ENCODE measurements at places on chromosomes 11 and 22.

- H3K4me1 ChIP-seq = peaks cover 10% of the 10 kb centered on the region
- peak overlapping the region; percentile 94 for H3K4me3 ChIP-seq
- peak; percentile 81 for DNase-seq
- no peaks in the 10 kb centered on the region for H3K27me3 ChIP-seq
- H3K36me3 ChIP-seq = peaks cover 27% of the 10 kb centered on the region
Measured at GRCh38 chr11:86954269-86955110, 705 bp downstream of the FZD4 start.

GRCh38 chr22:17489101-17489500, 74.2 kb upstream of the SLC25A18 start:
- no peak overlapping the region for H3K27ac ChIP-seq
- no peak for DNase-seq
- H3K4me1 ChIP-seq = no peaks in the 10 kb centered on the region
- H3K27me3 ChIP-seq = no peaks in the 10 kb centered on the region
- peaks cover 42% of the 10 kb centered on the region for H3K36me3 ChIP-seq

- no peaks in the 10 kb centered on the region for H3K27me3 ChIP-seq
- H3K36me3 ChIP-seq = no peaks in the 10 kb centered on the region
- H3K4me1 ChIP-seq = no peaks in the 10 kb centered on the region
- no peak for DNase-seq
- peak overlapping the region; percentile 39 for H3K4me3 ChIP-seq
Measured at GRCh38 chr11:83956119-83956697, 670.0 kb upstream of the CCDC90B start.

- no peak for DNase-seq
- H3K4me1 ChIP-seq = no peaks in the 10 kb centered on the region
- no peak overlapping the region for H3K27ac ChIP-seq
Measured at GRCh38 chr11:73074319-73074718, 67.8 kb downstream of the FCHSD2 start.

DNA sequence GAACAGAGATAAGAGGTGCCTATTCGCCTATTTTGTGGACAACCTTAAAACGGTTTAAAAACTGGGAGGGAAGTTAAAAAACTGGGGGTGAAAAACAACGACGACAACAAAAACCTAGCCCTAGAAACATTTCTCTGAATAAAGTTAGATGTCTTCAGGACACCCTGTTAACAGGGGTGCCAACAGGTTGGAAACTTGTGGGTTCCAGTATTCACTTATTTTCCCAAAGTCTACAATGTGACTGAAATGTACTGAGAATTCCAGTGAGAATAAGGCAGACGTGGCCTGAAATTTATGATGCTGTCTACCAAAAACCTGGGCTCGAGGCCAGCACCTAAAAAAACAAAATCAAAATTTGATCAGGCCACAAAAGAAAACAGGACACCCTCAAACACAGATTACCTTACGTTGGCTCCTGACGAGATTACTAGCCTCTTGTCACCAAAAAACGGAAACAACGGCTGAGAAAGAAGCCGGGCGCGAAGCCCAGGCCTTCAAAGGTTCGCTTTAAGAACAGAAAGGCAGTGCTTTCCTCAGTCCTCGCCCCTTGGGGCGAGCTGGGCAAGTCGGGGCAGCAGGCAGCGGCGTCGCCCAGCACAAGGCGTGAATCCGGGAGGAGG, 906 bp downstream of the CCDC90B start:
- peaks cover 12% of the 10 kb centered on the region for H3K4me1 ChIP-seq
- DNase-seq = no peak
- peak overlapping the region; percentile 92 for H3K27ac ChIP-seq
- H3K36me3 ChIP-seq = peaks cover 24% of the 10 kb centered on the region
- no peaks in the 10 kb centered on the region for H3K27me3 ChIP-seq
- peak overlapping the region; percentile 99 for H3K4me3 ChIP-seq

DNA sequence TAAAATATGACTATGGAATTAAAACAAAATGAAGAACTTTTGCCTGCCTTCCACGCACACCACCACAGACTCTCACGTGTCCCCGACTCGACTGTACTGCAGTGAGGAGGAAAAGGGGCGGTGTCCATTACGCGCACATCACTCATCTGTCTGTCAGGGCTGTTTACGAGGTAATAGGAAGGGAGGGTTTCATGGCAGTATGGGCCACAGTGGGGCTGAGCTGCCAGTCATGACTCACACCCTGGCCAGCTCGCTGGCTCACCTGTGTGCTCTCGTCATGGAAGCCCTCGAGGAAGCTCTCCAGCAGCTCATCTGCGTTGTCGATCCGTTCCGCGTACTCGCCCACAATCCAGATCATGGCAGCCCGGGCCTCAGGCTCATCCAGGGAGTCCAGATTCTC, 33.5 kb upstream of the RASL10A start:
- DNase-seq = no peak
- no peak overlapping the region for H3K27ac ChIP-seq
- H3K4me1 ChIP-seq = no peaks in the 10 kb centered on the region
- H3K27me3 ChIP-seq = no peaks in the 10 kb centered on the region

All from endodermal cell (in vitro differentiated cells).